HFFc6 (cell line): ENCODE measurements at places on chromosomes 5 and 9. TPM values are rescaled to one million over a fixed set of nuclear protein-coding genes. Genes with fewer than 3 reads are reported as not detected.

DNA sequence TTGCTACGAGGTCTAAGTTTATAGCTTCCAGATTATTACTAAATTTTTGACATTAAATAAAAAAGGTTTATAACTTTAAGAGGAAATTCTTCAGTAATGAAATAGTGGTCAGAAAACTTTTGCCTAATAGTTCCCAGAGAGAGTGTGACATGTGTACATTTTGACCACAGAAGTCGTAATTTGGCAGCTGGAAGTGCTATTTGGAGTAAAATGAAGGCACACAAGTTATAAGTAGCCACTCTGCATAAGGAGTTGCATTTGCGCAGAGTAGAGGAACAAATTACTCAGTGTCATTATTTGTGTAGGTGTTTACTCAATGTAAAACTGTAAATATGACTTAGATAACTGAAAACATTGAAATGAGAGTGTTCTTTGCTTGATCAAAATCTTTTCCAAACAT, 408.4 kb downstream of the CCDC171 start:
- DNase-seq: no peak

- peak; percentile 82 for DNase-seq
Measured at GRCh38 chr5:16992006-16992405, 55.9 kb upstream of the MYO10 start.

DNA sequence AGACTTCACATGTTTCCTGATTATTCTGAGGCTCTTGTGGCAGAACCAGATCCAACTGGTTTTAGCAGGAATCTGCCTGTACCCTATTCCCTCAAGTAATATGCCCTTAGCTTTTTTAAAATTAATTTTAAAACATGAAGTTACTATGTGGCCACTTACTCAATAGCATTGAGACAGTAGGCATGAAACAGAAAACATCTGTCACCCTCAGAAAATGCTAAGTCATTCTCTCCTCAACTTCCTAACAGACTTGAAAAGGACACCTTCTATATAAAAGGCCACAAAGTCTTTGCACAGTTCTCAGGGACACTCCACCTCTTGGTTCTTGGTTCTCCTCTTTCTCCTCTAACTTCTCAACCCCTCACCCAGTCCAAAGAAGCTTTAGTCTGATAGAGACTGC, 277.8 kb downstream of the RAB3C start:
- DNase-seq: no peak

GRCh38 chr5:77282337-77283027, 72.0 kb downstream of the PDE8B start:
- peak; percentile 96 for DNase-seq

GRCh38 chr9:122808141-122808540, 8.2 kb downstream of the OR1K1 start:
- no peak for DNase-seq

- no peak for DNase-seq
Measured at GRCh38 chr5:148685520-148686134, 31.3 kb upstream of the HTR4 start.

GRCh38 chr9:103215197-103215596, 220.1 kb downstream of the CYLC2 start:
- DNase-seq: no peak

DNA sequence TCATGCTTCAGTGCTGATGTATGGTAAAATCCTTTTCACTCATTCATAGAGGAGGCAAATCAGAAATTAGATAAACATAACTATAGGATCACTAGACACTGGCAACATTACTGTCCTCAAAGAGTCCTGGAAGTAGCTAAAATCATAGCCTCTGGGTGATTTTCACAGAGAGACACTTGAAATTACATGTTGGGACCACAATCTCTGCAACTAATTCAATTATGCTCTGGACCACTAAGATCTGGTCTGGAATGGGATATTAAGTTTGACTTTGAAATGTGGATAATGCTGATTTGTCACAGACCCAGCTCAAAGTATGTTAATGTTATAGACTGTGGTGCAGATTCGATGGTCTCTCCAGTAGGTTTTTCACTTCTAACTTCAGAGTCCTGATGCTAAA, 214.6 kb upstream of the CCNH start:
- no peak for DNase-seq

- DNase-seq: no peak
Measured at GRCh38 chr5:71481441-71481840, 26.0 kb downstream of the BDP1 start.

- DNase-seq: no peak
Measured at GRCh38 chr9:85741095-85741874, 469 bp downstream of the AGTPBP1 start.

DNA sequence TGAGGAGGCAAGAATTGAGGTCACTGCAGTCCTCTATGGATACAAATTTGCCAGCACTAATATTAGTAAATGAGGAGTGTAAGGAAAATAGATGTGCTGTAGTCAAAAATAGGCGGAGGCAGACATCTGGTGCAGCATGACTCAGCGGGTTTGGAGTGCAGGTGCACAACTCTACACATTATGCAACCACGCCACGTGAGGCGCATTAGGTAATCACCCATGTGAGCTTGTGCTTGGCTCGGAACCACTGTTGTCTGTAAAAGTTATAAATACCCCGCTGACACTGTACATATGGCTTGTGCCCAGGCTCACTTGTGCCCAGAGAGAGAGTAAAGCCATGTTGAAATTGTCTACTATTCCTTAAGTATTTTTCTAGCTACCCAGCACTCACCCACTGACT, 623.5 kb upstream of the NUDT12 start:
- DNase-seq: no peak

DNA sequence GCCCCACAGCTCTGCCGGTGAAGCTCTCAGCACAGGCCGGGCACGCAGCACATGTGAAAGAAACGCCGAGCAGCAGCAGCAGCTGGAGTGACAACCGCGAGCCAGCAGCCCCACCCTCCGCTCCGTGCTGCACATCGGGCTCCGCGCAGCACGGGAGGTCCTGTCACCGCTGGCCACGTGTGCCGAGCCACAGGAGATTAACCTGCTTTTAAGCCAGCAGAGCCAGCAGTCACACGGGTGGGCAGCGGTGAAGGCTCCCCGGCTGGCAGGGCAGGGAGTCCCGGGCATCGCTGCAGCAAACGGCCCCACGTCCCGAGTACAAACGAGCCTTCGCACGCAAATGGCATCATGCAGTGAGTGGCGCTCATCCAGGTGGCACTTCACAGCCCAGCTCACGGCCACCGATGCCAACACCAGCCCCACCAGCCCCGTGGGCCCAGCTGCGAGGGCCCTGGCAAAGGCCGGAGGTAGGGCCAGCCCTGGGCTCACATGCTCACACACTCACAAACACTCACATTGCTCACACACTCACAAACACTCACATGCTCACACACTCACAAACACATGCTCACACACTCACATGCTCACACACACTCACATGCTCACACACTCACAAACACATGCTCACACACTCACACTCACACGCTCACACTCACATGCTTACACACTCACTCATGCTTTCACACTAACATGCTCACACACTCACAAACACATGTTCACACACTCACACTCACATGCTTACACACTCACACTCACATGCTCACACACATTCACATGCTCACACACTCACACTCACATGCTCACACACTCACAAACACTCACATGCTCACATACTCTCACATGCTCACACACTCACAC, 11.1 kb downstream of the CCDC187 start:
- DNase-seq: no peak

DNA sequence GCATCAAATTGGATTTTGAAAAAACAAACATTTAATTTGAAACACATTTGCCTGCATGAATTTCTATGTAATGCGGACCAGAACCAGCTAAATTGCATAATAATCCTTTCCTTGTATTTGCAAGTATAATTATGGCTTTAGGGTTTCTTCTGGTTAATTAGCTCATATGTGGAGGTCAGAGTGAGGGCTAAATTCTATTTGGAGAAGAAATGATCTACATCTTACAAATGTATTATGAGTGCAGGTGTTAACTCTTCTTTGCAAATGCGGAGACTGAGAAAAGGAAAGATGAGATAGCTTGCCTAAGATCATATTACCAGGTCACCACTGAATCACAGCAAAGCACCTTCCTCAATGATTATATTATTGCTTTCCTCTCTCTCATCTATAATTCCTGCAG, 194.7 kb downstream of the CDH9 start:
- no peak for DNase-seq

DNA sequence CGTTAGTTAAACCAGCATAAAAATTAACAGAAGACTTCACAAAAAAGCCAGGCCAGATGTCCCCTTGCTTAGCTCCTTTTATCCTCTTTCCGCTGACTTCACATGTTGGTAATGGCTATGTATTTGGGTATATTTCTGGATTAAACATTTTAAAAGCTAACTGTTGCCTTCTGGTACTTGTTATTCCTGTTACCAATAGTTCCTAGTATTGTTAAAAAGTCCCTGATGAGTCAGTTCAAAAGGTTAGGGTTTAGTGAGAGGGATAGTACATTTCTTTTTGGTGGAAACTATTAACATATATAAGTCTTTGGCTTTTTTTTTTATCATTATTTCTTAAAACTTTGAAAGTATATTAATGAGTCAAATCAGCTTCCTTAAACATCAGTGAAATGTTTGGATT, 103.2 kb upstream of the ELL2 start:
- DNase-seq: no peak

- DNase-seq: peak; percentile 57
Measured at GRCh38 chr9:115200711-115201505, 83.0 kb upstream of the TNC start.

DNA sequence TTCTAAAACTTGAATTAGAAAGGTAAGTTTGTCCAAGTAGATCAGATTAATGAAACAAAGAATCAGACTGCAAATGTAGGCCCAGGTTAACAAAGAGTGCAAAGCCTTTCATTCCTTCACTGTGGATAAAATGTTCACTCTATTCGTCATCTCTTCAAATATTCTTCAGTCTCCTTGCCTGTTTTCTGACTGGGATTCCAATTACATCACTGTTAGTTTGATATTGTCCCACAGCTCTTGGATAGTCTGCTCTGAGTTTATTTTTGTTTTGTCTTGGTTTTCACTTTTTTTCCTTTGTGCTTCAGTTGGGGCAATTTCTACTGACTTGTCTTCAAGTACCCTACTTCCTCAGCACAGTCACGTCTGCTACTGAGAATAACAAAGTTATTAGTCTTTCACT, 38.5 kb upstream of the GZMA start:
- peak; percentile 56 for DNase-seq

DNA sequence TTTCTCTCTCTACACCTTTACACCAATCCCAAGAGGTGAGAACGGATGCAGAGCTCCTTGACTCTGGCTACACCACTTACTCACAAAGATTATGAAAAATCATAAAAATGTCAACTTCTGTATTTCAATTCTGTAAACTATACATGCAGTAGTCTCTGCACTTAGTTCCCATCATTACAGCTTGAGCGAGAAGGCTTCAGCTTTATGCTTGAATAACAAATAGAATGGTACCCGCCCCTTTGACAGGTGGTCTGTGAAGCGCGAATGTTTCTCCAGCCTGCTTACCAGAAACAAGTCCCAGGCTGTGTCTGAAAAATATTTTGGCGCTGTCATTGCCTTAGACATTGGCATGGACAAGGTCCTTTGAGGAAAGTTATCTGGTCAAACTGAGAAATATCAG, 562.4 kb upstream of the CLINT1 start:
- DNase-seq: no peak

DNA sequence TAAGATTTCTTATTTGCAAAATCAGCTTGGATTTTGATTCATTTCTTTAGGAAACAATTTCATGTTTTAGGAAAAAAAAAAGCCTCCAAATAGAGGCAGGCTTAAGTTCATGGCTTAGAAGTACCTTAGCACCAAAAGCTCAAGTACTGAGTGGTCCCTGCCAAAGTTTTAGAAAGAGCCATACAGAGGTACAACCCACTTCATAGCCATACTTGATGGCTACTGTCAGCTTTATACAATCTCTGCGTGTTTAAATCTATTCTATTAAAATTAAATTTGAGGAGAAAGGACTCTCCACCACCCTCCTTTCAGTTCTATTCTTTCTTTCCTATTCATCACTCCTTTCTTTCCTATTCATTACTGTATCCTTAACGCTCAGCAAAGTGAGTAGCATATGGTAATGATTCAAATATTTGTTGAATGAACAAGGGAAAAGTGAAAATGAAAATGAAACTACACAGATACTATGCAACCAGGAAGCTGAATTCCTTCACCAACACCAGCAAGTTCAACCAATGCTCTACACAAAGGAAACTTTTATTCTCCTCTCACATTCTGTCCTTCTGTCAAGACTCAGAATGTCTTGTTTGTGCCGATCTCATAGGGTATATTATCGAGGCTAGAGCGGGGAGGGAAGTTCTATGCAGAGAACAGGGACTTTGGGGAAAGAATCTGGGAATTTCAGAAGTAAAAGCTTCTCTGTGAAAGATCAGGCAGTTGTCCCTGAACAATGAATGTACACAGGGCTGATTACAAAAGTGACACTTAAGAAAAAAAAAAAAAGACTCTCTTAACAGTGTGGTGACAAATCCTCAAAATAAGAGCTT, 138.6 kb upstream of the SPEF2 start:
- DNase-seq: peak; percentile 10

DNA sequence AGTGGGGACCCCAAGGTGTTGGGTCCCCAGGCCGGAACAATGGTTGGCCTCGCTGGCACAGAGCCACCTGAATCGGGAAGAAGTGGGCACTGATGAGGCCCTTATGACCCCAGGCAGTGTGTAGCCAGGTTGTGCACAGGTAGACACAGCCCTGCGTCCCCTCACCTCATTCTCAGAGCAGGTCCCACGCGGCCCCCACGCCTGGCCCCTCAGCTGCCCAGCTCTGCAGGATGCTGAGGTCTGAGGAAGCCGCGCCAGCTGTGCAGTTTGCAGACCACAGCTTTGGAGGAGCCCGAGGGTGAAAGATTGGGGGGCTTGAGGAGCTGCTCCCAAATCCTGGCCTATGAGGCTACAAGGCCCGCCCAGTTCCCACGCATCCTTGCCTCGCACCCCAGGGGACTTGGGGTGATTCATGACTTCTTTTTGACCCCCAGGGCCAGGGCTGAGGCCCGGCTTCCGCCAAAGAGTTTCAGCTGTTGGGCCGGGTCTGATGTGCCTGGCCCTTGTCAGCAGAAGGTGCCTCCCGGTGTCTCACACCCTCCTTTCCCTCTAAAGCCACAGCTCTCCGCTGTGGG, 87.8 kb upstream of the PHYKPL start:
- DNase-seq: no peak

GRCh38 chr5:1204693-1205242, 3.4 kb downstream of the SLC6A19 start:
- DNase-seq: peak; percentile 39

GRCh38 chr5:124176692-124177091, 569.7 kb downstream of the ZNF608 start:
- no peak for DNase-seq

- DNase-seq: no peak
Measured at GRCh38 chr5:150502106-150502505, 5.8 kb upstream of the NDST1 start.

CNTNAP3B gene
- total RNA-seq: not detected in 3 replicates

LECT2 gene
- total RNA-seq: not detected in 3 replicates

ARSI gene
- total RNA-seq: 4.6 to 6.5 TPM (median 5.0 TPM) in 3 replicates

FOXD4L5 gene
- 0.18 TPM in 1 of 3 replicates, not detected in the others for total RNA-seq

PLCXD3 gene
- 0.05 TPM in 1 of 3 replicates, not detected in the others for total RNA-seq

SLC6A18 gene
- not detected in 3 replicates for total RNA-seq

PCDHGC5 gene
- total RNA-seq: 2.9 to 6.1 TPM (median 5.3 TPM) in 3 replicates

PCDHGA2 gene
- total RNA-seq: 1.5 to 3.7 TPM (median 2.3 TPM) in 3 replicates

DROSHA gene
- total RNA-seq: 64.5 to 77.0 TPM (median 75.2 TPM) in 3 replicates

DAB2 gene
- 227 to 281 TPM (median 237 TPM) in 3 replicates for total RNA-seq

PDZD2 gene
- 0.12 to 0.32 TPM (median 0.26 TPM) in 3 replicates for total RNA-seq

CEL gene
- 0.45 to 0.53 TPM (median 0.47 TPM) in 3 replicates for total RNA-seq

PCDH12 gene
- total RNA-seq: 0.03 to 0.48 TPM (median 0.05 TPM) in 3 replicates

PRRT1B gene
- total RNA-seq: not detected in 3 replicates

VCAN gene
- 20.6 to 23.4 TPM (median 22.1 TPM) in 3 replicates for total RNA-seq

TLE4 gene
- total RNA-seq: 138 to 180 TPM (median 140 TPM) in 3 replicates
